ENCODE measurements at places on chromosomes 16 and 17.

DNA sequence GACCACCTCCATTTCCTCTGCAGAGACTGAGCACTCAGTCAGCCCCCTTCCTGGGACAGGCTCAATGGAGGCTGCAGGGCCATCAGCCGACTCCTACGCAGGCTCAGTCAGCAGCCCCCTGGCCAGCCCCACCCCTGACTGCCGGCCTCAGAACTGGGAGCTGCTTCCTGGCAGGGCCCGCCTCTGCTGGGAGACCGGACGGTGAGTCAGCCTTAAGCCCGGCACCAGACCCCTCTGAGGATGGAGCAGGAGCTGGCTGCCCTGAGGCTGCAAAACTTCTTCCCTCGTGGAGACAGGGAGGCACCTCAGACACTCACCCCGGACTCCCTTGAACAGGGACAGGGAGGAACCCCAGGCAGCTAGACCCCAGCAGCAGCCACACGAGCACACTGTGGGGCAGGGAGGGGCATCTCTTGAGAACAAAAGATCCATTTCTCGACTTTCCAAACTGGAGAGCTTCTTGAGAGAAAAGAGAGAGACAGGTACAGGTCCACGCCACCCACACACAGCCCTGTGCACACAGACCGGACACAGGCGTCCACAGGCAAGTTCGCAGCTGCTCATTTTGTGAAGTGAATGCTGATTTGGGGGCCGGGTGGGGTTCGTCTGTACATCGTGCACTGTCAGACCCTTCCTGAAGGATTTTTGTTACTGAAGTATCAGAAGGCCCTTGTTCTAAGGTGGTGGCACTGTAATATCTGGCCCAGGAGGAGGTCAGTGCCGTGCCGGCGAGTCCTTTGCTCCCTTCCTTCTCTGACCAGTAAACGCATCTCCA, 1.3 kb upstream of the TUBB3 start:
- DNase-seq: no peak

- DNase-seq: no peak
These were observed 19.5 kb downstream of the MARVELD3 start for GRCh38 chr16:71645450-71645849.

DNA sequence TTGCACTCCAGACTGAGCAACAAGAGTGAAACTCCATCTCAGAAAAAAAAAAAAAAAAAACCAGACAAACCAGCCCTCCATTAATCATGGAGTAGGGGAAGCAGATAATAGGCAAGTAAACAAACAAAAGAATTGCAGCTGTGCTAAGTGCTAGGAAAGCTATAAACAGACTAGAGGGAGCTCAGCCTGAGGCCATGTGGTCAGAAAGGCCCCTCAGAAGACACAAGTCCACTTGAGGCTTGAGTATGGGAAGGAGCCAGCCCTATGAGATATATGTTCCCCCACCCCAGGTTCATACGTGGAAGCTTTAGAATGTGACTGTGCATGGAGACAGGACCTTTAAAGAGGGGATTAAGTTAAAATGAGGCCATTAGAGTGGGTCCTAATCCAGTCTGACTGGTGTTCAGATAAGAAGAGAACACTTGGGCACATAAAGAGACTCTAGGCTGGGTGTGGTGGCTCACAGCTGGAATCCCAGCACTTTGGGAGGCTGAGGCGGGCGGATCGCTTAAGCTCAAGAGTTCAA, 132.6 kb upstream of the NOL11 start:
- no peak for DNase-seq

DNA sequence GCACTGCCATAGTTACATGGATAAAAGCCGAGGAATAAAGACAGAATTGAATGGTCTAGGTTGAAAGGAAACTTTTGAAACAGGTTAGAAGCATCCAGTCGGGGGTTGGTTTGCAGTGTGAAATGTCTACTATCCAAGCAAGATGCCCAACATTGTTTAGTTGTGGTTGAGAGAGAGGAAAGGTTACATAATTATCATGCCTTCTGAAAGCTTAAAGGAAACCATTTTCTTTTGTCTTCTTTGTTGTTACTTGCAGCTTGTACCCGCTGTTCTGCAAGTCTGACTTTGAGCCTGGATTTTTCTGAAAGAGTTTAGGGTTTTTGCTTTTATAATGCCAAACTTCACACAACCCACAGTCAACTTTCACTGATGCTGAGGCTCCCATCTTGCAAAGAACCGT, 167.9 kb downstream of the AXIN2 start:
- DNase-seq: no peak

GRCh38 chr17:65852911-65853310, 291.5 kb upstream of the AXIN2 start:
- no peak for DNase-seq

DNA sequence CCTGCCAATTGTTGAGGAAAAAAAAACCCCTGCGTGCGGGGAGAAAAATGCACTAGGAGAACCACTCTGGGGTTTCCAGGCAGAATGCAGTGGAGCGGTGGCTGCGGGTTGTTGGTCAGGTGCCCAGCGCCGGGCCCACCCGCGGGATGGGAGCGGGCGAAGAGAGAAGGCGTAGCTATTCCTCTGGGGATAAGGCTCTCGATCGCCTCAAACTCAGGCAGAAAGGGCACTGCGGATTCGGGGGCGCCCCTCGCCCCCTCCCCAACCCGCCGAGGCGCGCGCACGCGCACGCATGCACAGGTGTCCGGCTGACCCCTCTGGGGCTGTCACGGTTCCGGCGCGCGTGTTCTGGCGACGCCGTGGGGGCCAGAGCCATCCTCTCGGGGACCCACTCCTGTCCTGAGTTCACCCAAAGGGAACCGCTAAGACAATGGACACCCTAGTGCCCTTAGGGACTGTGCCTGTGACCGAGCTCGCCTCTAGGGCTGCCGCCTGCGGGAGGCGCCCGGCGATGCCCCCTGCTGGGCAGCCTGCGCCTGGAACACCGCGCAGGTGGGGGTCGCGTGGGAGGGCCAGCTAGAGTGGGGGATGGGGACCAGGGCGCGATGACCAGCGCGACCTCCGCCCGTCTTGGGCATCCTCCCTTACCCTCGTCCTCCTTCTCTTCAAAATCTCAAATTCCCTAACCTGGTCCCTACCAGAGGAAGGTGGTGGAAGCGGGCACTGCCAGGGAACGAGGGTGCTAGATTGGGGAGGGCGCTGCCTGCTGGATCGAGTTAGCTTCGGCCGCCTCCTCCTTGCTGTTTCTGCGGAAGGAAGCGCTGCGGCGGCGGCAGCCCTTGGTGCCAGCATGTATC, 14.4 kb upstream of the CBX8 start:
- no peak for DNase-seq

DNA sequence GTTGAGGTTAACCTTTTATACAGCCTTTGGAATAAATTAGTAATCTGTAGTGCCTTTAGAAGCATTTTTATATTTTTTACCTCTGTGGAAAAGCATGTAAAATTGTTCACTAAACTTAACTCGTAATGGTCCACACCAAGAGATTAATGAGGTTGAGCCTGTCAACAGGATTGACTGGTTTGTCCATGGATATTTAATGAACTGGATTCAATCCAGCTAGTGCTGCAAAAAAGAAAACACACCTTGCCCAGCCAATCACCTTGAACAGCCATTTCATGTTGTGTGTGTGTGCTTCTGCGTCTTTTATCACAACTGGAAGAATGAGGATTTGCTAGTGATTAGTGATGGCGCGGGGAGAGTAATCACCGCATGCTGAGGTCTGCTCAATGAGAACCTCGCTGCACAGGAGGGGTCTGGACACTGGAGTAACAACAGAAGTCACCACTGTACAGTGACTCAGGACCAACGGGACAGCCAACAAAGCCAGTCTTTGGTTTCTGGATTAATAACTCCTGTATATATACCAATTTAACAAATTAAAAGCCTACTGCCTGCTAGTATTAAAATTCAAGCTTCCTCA, 33.7 kb downstream of the LITAFD start:
- DNase-seq: no peak

- DNase-seq: peak; percentile 25
These were observed 415.1 kb downstream of the NPIPA8 start for GRCh38 chr16:17921357-17921978.

DNA sequence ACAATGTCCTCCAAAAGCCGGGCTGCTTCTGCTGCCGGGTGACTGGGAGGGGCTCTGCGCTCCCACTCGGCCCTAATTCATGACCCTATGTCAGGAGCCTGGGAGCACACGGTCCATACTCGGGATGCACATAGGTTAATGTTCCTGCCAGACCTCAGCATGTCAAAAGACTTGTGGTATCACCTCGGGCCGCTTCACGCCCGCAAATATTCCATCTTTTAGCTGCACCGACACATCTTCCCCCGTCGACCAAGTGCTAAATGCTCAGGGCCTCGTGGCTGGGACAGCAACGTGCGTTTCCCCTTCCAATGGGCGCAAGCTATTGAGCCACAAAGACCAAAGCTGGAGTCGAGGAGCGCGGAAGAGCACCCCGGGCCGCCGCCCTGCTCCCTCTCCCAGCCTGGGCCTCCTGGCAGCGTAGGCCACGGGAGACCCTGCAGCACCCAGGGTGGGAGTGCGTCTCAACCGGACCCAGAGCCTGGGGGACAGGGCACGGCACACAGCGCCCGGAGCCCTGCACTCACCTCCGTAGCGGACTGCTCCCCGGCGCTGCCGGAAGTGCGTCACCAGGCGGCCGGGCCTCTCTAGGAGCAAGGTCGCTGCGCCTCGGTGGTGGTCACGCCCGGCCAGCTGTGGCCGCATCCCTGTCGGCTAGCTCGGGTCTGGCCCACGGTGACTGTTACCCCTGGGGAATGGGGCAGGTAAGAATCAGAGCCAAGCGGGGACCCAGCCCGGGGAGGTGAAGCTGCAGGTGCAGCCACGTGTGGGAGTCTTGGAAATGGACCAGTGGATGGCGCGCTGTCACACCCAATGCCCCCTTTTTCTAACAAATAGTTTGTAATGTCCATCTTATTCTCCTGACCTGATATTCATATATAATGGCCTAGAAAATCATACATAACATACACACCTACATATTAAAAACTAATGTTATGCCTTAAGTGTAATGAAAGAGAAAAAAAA, at the start of gene ZNF23:
ZNF23 (minus strand) TSS at position 562 of the 963 bp plus-strand sequence. CDS start 5,451 bp downstream, outside the sequence.
- peak; percentile 57 for DNase-seq

- no peak for DNase-seq
These were observed 150.3 kb downstream of the AATF start for GRCh38 chr17:37098910-37099664.

DNA sequence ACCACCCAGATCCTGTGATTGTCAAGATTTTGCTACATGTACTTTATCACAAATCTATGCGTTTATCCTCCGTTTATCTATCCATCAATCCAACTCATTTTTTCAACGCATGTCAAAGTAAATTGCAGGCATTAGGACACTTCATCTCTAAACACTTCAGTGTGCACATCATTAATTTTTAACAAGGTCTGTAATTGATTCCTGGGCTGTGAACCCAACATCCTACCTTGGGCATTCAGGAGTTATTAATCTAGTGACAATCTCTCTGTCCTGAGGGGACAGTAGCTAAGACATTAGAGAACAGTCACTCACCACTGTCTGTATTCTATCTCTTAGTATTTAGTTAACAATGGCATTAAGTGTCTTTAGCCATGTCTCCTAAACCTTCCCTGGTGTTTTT, 264.7 kb downstream of the SOX9 start:
- no peak for DNase-seq

- DNase-seq: no peak
These were observed 26.4 kb downstream of the LDAF1 start for GRCh38 chr16:21184834-21185233.

DNA sequence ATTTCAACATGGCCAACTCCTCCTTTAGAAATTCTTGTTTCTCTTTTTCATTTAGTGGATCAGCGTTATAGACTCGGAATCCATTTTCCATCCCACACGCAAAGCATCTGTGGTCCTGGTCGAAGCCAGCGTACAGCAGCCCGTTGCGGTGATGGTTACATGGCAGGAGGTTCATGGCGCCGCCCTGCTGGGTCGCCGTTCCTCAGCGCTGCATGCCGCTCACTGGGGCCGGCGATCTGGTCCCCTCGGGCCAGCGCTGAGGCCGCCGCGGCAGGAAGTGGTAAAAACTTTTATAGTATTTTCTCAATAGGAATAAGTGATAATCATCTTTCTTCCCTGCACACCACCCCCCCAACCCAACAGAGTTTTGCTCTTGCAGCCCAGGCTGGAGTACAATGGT, 29.9 kb upstream of the RHOT1 start:
- no peak for DNase-seq

DNA sequence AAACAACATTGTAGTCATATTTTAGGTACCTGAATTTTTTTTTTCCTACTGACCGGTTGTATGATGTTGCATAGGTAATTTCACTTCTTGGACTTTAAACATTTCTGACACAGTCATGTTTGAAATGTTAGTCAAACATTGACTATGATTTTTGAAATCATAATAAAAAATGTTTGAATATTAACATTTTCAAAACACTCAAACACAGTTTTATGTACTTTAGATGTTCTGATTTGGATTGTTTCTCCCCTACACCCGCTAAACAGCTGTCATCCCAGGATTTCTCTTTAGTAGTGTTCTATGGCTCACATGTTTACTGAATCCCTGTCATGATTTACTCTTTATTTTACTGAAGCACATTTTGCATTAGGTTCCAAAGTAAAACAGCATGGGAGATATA, 102.9 kb upstream of the NPEPPS start:
- DNase-seq: no peak

DNA sequence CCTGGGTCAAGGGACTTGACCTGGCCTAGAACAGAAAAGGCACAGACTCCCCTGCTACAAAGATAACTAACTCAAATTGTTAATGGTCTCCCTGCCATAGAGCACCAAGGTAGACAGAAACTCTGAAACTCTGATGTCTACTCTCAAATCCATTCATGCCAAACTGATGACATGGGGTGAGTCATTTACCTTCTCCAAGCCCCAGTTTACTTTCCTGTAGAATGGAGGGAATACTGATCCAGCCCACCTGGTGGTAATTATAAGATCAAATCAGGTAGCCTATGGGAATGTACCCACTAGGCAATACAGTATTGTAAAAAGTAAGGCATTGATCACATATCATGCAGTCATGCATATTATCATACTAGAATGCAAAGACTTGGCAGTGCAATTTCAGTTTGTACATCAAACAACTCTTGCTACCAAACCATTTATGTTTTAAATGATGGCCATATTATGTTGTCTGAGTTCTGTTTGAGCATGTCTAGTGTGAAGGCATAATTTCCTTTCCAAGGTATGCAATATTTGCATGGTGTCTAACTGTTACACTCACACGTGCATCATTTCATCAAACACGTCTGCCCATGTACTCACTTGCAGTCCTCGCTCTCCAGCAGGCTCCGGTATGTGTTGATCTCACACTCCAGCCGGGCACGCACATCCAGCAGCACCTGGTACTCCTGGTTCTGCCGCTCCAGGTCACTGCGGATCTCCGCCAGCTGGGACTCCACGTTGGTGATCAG, 3.0 kb downstream of the KRT31 start:
- DNase-seq: no peak

- no peak for DNase-seq
These were observed 8.2 kb downstream of the LRRC37B start for GRCh38 chr17:32015245-32016013.

All from stimulated activated CD8-positive, alpha-beta memory T cell treated with anti-CD3 and anti-CD28 coated beads, Interleukin-7, amount 100 ng/mL, for 4 hours (primary cell).